ENCODE measurements at places on chromosomes 4 and X.

- DNase-seq: no peak
Measured at GRCh38 chr4:82213485-82214417, 160.0 kb downstream of the HNRNPD start.

- no peak for DNase-seq
Measured at GRCh38 chr4:98794565-98795205, 134.2 kb downstream of the EIF4E start.

GRCh38 chr4:54908763-54909162 lies 216.6 kb downstream of the KDR start:
- DNase-seq: no peak

GRCh38 chrX:153560466-153560865 lies 38.5 kb downstream of the CCNQ start:
- no peak for DNase-seq

DNA sequence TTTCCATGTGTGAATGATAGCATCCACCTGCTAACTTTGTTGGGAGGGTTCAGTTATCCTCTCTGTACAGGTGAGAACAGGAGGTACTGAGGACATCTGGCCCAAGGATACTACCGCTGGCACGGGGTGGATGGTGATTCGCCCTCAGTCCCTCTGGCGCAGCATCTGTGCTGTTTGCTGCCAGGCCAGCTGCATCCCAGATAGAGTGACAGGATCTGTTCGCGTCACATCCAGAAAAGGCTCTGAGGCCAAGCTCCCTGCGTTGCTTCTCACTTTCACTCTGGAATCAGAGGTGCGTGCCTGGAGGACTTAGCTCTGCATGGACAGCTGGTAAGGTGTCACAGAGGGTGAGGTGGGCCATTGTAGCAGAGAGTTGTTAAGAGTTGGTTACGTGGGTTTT lies 95.4 kb downstream of the TBL1X start:
- DNase-seq: no peak

DNA sequence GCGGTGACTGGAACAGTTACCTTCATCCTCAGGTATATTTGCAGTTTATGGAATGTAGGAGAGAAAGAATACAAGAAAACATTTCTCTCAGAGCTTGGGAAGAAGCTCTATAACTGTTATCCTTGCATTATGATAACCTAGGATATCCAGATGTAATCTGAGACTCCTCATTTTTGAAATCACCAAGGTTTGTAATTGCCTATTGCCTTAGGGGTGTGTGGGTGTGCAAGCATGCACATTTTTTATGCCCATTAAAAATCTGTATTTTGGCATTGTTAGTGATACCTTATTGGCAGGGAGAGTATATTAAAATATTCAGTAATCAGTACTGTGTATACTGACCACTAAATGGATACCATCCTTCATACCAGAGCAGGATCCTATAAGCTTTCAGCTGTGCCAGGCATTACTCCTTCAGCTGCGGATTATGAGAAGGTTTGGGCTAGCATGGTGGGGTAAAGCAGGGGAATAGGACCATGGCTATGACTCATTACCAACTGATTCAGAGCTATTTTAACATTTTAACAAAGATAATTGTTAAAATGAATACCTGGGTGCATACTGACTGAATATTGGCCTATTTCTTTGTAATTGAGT lies 8.3 kb downstream of the SEC24B start:
- no peak for DNase-seq

DNA sequence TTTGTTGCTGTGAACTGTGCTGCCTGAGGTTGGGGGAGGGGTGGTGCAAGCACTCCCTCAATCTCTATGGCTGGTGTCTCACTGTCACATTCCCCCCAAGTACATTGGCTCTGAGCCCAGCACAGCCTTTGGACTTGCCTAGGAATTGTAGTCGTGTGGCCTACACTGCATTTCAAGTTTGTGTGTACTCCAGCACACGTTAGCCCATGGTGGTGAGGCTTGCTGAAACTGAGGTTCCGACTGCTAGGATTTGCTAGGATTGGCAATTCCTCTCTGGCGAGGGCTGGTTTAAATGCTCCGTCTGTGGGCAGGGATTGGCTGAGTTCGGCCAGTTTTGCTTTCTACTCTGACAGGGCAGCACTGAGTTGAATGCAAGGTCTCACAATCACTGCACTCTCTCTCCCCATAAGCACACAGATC lies 121.7 kb upstream of the CXXC4 start:
- DNase-seq: peak; percentile 39

DNA sequence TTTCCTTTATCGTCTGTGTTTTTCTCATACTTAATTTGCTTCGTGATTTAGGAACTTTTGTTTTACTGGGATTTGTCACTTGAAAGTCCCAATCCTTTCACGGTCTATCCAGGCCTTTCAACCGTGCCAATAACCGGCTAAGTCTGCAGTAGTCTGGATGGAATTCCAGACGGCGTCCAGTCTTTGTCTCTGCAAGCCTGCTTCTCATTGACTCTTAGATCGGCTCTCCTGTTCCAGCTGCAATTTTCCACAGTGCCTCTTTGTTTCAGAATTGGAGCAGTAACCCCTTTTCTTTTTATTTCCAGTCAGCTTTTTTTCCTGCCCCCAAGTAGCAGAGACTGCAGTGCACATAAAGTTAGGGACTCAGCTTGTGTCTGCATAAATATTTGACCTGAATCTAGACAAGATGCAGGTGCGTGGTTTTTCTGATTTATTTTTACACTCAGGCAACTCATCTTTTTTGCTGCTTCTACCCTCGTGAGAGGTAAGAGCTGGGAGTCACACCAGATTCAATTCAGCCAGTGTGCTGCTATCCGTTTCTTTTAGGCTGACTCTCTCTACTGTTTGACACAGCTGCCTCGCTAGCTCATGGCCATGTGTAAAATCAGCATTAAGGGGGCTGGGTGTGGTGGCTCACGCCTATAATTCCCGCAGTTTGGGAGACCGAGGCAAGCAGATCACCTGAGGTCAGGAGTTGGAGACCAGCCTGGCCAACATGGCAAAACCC lies 37.4 kb upstream of the DHRSX start:
- DNase-seq: no peak

- DNase-seq: no peak
Measured at GRCh38 chr4:30957706-30958105, 237.5 kb downstream of the PCDH7 start.

- DNase-seq: no peak
Measured at GRCh38 chrX:45447995-45448394, 247.3 kb upstream of the DIPK2B start.

GRCh38 chr4:184263910-184264732 lies 46.4 kb upstream of the ENPP6 start:
- DNase-seq: peak; percentile 90

- DNase-seq: no peak
Measured at GRCh38 chrX:12843668-12844279, 23.1 kb upstream of the TLR7 start.

GRCh38 chrX:95718746-95719145 lies 965.9 kb upstream of the DIAPH2 start:
- DNase-seq: no peak

- DNase-seq: peak; percentile 11
Measured at GRCh38 chr4:112765317-112765974, 128.5 kb downstream of the LARP7 start.

DNA sequence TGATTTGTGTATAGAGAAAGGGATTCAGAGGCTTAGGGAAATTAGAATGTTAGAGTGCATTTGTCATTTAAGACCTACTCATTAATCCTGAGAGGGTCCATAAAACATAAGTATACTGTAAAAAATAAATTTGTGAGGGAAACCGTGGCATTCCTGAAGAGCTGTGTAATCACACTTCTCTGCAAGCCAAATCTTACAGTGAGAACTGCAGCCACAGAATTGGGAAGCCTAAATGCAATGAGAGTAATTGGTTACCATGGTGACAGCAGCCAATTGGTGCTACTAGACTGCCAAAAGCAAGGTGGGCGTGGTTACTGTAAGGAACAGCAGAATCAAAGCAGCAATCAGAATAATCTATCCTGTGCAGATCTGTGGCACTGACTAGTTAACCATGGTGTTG lies 345.2 kb upstream of the GRID2 start:
- DNase-seq: no peak

- no peak for DNase-seq
Measured at GRCh38 chr4:110020139-110020538, 107.5 kb downstream of the EGF start.

DNA sequence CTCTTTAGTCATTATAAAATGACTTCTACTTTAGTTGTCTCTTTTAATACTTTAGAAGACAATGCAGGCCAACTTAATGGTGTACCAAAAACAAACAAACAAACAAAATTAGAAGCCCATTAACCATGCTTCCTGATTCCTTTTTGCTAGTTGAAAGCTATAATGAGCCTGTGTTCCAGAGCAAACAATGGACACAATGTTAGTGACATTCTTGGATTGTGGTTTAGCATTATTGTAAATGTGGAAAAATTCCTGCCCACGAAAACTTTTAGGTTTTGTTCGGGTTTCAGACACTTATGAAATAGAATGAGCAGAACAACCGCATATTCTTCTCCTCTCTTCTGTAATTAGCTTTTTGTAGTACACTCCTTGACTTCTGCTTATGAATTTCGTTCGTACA lies 1682.7 kb upstream of the PCDH7 start:
- DNase-seq: no peak

DNA sequence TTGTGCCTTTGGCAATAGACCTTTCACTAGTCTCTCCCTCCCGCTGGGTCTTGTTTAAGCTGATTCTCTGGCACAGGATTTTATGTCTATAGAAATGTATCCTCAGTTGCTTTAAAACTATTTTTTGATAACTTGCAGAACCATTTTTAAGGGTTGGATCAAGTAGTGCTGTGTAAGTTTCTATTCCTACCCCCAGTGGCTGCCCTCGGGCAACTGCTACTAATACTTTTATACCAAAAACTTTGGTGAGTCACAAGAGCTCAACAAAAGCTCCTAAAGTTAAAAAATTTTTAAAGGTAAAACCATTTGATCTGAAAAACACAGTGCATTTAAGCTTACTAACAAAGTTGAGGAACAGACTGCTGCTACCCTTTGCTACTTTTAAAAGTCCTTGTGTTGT lies 1460.6 kb upstream of the PCDH7 start:
- DNase-seq: no peak

GRCh38 chrX:25198891-25199290 lies 183.1 kb upstream of the ARX start:
- DNase-seq: no peak

GRCh38 chr4:101972791-101973190 lies 182.3 kb downstream of the BANK1 start:
- no peak for DNase-seq

- no peak for DNase-seq
Measured at GRCh38 chrX:138872537-138872936, 161.0 kb upstream of the FGF13 start.

- no peak for DNase-seq
Measured at GRCh38 chr4:105453550-105454205, 20.2 kb downstream of the PPA2 start.

GRCh38 chrX:112163906-112164305 lies 81.3 kb upstream of the TRPC5 start:
- no peak for DNase-seq

- DNase-seq: peak; percentile 12
Measured at GRCh38 chr4:88613417-88613875, 21.2 kb downstream of the HERC3 start.

- DNase-seq: no peak
Measured at GRCh38 chrX:13232484-13232883, 87.4 kb downstream of the ATXN3L start.

DNA sequence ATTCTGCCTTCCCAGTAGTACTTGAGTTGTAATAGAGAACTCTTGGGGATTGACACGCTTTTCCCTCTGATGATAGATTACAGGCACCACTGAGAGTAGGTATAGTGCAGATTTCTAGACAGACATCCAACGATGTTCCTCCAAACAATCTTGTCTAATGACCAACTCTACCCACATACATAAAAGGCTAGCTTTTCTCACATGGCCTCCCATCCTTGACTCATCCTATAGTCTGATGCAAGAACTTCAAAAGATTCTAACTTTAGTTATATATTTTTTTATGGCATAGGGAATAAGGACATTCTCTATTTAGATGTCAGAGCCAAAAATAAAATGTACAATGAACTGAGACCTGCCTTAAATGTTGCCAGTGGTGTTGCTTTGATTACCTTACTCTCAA lies 60.9 kb downstream of the GLRA2 start:
- DNase-seq: no peak

- DNase-seq: no peak
Measured at GRCh38 chr4:128917781-128918180, 108.3 kb downstream of the JADE1 start.

- no peak for DNase-seq
Measured at GRCh38 chrX:102606115-102606514, 6.8 kb downstream of the ARMCX5 start.

- no peak for DNase-seq
Measured at GRCh38 chr4:89022426-89023128, 34.4 kb downstream of the FAM13A start.

DNA sequence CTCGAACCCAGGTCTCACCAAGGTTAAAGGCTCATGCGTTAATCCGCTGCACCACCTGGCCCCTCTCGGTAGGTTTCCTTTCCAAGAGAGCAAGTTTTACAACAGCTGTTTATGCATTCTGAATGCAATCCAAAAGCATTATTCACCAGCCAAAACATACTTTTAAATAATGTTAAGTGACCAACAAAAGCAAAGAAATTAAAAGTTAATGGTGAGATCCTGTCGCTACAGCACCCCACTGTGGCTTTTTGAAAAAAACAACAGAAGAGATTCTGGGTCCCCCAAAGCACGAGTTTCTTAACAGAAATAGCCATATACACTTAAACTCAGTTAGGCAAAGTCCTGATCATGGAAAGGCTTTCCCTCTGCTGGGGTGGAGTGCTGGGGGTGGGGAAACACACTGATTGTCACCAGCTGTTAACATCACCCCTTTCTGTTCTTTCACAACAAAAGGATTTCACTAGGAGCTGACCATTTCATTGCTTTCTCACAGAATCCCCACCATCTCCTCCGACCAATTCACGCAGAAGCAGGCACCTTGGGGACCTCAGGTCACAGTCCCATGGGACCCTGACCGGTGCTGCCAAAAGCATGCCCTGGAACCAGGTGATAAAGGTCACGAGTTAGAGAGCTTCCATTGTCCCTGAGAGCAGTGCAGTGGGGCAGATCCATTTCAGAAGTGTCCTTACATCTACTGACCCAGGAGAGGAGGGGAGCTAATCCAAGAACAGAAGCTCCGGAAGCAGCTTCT lies 51.2 kb downstream of the ZNF827 start:
- no peak for DNase-seq

- DNase-seq: no peak
Measured at GRCh38 chr4:7768736-7769135, 170.9 kb downstream of the AFAP1 start.

DNA sequence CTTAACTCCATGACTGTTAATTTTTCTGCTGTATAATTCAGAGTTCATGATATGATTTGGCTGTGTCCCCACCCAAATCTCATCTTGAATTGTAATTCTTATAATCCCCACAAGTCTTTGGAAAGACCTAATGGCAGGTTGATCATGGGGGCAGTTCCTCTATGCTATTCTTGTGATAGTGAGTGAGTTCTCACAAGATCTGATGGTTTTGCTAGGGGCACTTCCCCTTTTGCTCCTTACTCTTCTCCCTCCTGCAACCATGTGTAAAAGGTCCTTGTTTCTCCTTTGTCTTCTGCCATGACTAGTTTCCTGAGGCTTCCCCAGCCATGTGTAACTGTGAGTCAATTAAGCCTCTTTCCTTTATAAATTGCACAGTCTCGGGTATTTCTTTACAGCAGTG lies 1751.9 kb downstream of the ARAP2 start:
- DNase-seq: no peak
